ENCODE measurements at places on chromosomes 11 and 22.

- DNase-seq = no peak
Observed at GRCh38 chr11:130124096-130124495, 35.5 kb upstream of the ST14 start.

DNA sequence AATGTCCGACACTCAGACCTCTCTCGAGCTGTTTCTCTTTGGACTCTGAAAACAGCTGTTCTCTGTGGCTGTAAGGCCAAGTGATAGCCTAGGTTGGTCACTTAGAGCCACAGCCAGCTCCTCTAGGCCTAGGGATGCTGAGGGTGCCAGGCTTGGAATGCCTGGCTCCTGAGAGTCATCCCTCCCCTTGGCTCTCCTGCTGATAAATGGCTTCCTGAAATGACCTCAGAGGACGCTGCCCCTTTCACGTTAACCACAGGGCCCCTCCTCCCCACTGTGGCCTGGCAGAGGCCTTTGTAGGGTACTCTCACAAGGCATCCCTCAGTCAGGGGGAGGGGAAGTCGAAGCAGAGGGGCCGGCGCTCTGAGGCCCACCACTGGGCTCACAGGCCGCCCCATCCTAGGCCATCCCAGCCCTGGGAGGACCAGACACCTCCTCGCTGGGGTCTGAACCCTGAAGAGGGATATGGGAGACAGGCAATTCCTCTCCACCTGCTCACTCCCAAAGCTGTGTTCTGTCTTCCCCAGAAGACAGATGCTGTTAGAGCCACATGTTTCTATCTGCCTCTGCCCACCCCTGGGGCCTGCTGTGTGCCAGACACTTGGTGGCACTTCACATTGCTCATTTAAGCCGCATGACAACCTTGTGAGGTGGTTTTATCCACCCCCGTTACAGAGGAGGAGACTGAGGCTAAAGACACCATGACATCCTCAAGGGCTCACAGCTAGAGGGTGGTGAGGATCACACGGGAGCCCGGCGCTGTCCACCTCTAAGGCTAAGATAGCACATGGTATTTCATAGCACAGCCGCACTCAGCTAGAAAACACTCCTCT is 50.9 kb downstream of the ARFGAP3 start:
- DNase-seq = no peak

DNA sequence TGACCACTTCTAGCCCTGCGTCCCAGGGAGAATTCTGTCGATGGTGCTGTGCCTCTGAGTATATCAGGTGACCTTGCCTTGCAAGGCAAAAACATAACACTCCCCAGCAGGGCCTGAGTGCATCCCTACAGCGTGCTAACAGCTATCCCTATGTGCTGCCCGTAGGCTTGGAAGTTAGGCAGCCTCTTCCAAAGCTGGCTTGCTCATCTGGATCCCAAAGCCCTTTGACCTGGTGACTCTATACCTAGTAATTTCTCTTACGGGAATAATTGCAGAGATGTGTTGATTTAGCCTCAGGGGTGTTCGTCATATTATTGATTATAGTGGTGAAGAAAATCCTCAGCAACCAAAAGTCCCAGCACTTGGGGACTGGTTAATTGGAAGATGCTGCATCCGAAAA is 32.6 kb upstream of the CRYBB3 start:
- DNase-seq = no peak

- no peak for DNase-seq
Observed at GRCh38 chr22:45192701-45193187, 29.0 kb downstream of the NUP50 start.

DNA sequence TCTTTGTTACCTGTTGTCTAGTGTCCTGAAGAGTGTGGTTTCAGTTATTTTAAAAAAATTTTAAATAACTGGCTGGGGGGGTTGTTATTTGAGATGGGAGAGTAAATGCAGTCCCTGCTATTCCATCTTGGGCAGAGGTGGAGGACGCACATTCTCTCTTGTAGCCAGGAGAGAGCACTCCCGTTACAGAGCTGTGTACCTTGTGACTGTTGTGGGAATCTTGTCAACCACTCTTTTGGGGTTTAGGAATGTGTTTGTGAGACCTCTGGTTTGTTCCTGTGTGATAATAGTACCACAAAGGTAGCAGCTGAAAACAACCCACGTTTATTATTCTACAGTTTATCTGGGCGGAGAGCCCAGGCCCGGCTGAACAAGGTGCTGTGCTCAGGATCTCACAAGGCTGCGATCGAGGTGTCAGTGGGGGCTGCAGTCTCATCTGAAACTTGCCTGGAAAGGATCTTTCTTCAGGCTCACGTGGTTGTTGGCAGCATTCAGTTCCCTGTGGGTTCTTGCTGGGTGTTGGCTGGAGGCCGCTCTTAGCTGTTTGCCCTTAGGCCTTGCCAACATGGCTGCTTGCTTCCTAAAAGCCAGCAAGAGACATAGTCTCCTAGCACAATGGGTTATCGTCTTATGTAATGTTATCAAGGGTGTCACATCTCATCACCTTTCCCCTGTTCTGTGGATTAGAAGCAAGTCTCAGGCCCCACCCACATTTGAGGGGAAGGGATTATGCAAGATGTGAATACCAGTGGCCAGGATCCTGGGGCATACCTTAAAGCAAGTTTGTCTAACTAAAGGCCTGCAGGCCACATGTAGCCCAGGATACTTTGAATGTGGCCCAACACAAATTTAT is 20.6 kb downstream of the IGHMBP2 start:
- no peak for DNase-seq

- DNase-seq = no peak
Observed at GRCh38 chr22:32828150-32828549, 26.6 kb downstream of the TIMP3 start.

DNA sequence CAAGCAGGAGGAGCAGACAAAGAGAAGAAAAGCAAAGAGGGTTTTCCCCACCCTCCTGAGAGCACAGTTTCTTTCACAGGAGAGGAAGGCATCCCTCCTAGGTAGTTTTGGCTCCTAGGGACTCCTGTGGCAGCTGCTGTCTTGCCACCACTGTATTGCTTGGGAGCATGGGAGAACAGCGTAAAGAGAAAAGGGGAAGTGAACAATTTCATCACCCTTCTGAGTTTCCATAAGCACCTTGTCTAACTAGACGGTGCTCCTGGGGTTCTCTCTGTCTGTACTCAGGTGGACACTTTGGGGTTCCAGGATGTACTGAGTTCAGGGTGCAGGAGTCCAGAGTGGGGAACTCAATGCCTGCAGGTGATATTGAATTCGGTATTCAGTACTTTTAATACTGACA is 1430.5 kb downstream of the TBC1D22A start:
- no peak for DNase-seq

DNA sequence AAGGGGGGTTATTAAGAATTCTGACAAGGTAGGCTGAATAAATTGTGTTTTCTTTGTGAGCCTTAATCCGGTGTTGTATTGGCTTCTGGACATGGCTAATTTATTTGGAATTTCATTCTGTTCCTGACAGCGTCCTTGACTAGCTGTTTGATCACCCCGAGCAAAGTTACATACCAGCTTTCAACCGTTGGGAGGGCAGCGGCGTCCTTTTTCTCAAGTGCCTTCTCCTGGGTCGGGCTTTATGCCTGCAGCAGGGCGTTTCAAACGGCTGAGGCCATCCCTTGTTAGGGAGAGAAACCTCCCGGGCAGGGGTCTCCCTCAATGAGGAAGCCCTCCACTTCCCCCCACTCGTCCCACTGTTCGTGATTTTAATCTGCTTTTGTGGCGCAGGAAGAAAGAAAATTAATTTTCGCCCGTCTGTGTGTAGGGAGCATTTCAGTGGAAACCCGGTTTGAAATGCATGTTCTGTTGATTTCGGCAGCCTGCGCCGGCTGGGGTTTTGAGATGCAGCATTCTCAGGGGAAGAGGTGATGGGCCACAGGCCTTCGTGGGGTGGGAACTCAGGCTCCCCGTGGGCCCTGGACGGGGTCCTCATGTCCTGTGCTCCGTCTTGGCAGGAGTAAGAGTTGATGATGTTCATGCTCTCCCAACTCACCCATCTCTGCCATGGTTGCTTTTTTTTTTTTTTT is 2.9 kb upstream of the SMIM38 start:
- DNase-seq = no peak

DNA sequence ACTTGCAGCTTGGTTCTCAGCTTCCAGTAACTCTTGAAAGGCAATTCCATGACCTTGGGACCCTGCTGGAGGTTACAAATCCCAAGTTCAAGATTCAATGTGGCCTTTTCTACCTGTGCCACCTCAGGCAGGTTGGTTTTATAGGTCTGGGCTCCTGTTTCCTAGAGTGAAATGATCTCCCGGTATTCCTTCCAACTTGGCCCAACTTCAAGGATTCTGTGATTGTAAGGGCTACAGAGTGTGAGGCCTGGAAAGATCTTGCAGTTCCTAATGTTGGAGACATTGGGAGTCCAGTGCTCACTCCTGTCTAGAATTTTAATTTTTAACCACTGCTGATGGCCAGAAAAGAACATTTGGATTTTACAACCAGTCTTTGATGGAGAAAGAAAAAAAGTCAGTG is 91.6 kb downstream of the LDLRAD3 start:
- no peak for DNase-seq

GRCh38 chr11:126790550-126791081 is 210.0 kb downstream of the KIRREL3 start:
- DNase-seq = peak; percentile 87

DNA sequence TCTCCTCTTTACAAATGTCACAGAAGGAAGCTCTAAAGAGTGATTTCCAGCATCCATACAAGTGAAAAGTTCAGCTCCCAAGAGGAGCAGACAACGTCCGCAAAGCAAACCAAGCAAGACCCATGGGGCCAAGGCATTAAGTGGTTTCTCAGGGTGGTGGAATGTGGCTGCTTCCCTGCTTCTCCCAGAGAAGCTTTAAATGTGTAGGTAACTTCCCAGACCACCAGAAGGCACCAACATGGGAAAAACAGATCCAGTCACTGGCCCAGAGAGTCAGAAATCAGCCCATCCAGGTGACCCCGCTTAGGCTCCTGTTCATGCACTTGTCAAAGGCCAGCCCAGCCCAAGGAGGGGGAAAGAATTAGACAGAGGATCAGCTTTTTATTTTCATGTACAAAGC is 13.3 kb upstream of the PHF21A start:
- DNase-seq = no peak

GRCh38 chr11:116114198-116114651 is 610.0 kb upstream of the CADM1 start:
- DNase-seq = peak; percentile 68

DNA sequence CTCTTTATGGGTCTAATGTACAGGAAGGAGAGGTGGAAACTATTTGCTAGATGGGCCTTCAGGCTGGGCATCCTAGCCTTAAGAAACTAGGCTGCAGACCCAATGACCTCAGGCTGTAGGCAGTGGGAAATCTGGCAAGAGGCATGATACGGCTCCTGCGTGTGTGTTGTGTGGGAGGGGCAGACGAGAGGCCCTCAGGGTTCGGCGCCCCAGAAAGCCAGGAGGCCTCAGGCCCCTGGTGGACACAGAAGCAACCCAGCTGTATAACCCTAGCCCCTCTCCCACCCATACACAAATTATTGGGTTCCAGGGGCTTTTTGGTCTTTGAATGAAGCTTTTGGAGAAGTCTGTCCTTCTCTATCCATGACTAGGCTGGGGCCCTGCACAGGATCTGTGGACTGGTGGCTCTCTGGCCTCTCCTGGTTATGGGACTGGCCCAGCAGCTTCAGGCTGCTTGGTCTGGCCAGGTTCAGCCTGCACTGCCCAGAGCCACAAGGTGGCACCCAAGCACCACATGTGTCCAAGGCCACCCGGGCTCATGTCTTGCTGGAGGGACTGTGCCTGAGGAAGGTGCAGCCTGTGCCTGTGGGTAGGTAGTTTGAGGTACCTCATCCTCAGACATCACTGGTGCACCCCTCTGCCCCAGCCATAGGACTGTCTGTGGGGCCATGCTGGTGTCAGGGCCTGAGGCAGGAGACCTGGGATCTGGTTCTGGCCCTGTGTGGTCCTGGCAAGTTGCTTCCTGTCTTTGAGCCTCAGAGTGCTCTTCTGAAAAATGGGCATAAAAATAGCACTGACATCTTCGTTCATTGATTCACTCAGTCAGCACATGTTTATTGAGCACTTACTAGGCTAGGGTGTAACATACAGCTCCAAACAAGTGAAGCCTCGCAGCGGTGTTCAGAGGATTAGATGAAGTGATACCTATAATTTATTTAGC is 87.5 kb downstream of the RRM1 start:
- no peak for DNase-seq

DNA sequence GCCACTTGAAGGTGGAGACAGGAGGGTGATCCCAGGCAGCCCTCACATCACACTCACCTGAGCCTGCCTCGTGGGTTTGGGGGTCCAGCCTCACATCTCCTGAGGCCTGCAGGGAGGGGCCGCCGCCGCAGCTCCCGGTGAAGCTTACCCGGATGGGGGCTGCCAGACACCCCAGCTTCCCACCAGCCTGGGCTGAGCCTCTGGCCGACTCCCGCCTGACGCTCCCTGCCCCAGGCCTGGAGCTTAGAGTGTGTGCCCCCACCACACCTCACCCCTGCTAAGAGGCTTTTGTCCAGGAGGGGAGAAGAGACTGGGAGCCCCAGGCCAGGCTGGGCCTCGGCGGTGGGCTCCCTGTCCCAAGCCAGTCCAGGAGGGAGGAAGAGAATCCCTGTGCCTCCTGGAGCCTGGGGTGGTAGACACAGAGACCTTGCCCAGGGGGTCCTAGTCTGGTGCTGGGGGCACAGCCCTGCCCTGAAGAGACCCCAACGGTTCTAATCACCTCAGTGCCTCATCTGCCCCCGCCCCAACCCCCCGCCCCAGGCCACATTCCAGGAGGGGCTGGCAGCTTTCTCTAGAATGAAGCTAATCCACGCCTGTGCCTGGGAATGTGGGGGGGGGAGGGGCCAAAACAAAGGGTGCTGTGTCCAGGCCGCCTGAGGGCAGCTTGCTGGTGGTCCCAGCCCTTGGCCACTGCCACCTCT is at the start of gene SLC16A8:
Gene SLC16A8, minus strand, starts transcription at position 254 of the 701 bp plus-strand sequence. CDS start 1,311 bp downstream, outside the sequence.
- no peak for DNase-seq

- no peak for DNase-seq
Observed at GRCh38 chr11:26839911-26840698, 118.2 kb upstream of the SLC5A12 start.

GRCh38 chr22:50684986-50685385 is 12.4 kb downstream of the SHANK3 start:
- no peak for DNase-seq

- no peak for DNase-seq
Observed at GRCh38 chr11:100808904-100809491, 121.9 kb downstream of the ARHGAP42 start.

Measured in putamen (tissue), 1 donor.